Thoracic aorta (tissue), 2 donors: ENCODE measurements at places on chromosomes 11 and 22.
A peak's percentile ranks its signal among the peaks of the same experiment; 100 is the strongest.

GRCh38 chr11:86372041-86372440, 2.6 kb upstream of the CCDC81 start:
- no peak for DNase-seq
- H3K4me1 ChIP-seq: no peaks in the 10 kb centered on the region
- H3K27me3 ChIP-seq: no peaks in the 10 kb centered on the region
- H3K4me3 ChIP-seq: no peak overlapping the region
- no peak overlapping the region for H3K27ac ChIP-seq

DNA sequence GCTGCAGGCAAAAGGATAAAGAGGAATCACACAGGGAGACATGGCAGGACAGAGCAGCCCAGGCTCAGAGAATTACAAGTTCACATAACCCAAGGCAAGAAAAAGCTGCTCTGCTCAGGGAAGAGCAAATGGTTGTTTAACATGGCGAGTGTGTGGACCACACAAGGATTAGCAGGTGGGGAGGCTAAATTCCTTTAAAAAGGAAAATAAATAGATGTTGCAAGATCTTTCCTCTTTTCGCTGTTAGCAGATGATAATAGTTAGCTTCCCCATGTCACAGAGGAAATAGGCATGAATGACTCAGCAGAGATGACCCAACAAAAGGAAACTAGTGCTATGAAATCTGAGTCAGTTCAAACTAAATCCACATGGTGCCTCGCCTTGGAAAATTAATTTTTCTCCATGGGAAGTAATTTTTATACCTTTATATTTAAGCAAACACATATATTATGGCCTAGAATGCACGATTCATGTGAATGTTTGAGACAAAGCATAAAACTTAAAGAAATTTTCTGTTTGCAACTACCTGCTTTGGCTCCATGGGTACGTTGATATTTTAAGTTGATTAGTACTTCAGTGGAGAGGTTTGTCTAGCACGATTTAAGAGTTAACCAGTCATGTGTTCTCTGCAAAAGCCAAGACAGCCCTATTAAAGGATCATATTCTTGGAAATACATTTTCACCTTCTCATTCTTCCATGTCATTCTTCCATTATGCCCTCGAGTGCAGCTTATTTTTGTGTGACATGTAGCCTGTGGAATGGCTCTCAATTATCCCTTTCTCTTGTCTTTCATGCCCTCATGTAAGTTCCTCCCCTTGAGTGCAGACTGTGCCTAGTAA, 38.5 kb upstream of the FJX1 start:
- no peak overlapping the region for H3K4me3 ChIP-seq
- H3K27me3 ChIP-seq: no peaks in the 10 kb centered on the region
- no peak overlapping the region for H3K27ac ChIP-seq
- H3K4me1 ChIP-seq: peaks cover 14% of the 10 kb centered on the region

GRCh38 chr11:79052544-79052943, 388.3 kb downstream of the TENM4 start:
- H3K27me3 ChIP-seq: no peaks in the 10 kb centered on the region
- H3K4me1 ChIP-seq: no peaks in the 10 kb centered on the region
- H3K27ac ChIP-seq: no peak overlapping the region
- no peak for DNase-seq

DNA sequence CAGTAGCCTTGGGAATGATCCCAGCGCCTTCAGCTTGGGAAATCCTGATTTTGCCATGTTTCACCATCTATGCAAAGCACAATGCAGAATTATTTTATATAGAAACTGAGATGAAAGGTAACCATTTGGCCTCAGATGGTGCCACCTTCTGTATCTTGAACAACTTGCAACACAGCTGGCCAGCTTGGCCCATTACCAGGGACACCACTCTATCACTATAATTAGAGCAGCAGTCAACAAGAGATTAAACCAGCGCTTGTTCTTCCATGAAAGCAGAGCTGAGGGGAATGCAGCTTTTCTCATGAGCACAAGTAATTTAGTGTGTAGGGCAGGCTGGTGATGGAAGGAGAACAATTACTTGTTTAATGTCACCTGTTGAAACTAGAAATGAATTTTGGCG, 6.7 kb upstream of the ZDHHC13 start:
- no peaks in the 10 kb centered on the region for H3K4me1 ChIP-seq
- no peak for DNase-seq

GRCh38 chr11:118224511-118225188, at the start of gene JAML:
Gene JAML (minus strand): TSS chr11:118225011. CDS start chr11:118214866, 10,145 bp downstream.
- DNase-seq: no peak
- H3K4me3 ChIP-seq: peak within 1 kb of the TSS; percentile 50
- no peak within 1 kb of the TSS for H3K27ac ChIP-seq
- no peaks in the 10 kb centered on the region for H3K4me1 ChIP-seq
- no peaks in the 10 kb centered on the region for H3K36me3 ChIP-seq

- H3K4me1 ChIP-seq: no peaks in the 10 kb centered on the region
- H3K27ac ChIP-seq: no peak overlapping the region
- DNase-seq: no peak
- H3K4me3 ChIP-seq: no peak overlapping the region
- no peaks in the 10 kb centered on the region for H3K27me3 ChIP-seq
These were observed 32.4 kb downstream of the MCAM start for GRCh38 chr11:119284344-119285157.

DNA sequence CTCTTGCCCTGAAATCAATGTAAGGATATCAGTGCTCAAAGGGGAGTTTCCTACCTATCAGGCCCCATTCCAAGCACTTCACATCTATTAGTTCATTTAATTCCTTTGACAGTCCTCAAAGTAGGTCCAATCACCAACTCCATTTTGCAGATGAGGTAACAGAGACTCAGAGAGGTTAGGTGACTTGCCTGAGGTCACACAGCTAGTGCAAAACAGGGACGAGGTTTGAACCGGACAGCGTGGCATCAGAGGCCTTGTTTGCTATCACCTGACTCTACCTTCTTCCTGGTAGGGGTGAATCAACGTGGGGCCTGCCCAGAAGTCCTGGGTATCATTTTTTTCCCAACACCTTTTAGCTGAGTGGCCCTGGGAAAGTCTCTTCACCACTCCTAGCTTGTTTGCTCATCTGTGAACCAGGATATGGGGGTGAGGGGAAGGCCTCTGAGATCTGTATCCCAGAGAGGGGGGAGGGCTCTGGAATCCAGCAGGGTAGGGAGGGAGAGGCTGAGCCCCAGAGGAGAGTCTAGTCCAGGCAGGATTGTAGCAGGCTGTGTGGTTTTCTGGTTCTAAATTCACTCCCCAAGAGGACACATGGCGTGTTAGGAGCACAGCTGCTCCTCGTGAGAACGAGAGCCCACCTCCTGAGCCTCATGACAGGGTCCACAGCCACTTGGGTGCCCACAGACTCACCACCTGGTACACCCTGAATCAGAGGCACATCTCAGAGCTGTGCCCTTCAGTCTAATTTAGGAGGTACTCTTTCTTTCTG, 174.7 kb downstream of the MN1 start:
- H3K4me3 ChIP-seq: no peak overlapping the region
- H3K27me3 ChIP-seq: no peaks in the 10 kb centered on the region
- DNase-seq: no peak
- H3K36me3 ChIP-seq: no peaks in the 10 kb centered on the region

GRCh38 chr11:17649261-17649660, 70.1 kb upstream of the MYOD1 start:
- no peaks in the 10 kb centered on the region for H3K4me1 ChIP-seq
- DNase-seq: no peak

- H3K27ac ChIP-seq: no peak overlapping the region
- H3K4me3 ChIP-seq: no peak overlapping the region
- no peak for DNase-seq
- no peaks in the 10 kb centered on the region for H3K36me3 ChIP-seq
These were observed 3.6 kb upstream of the TP53I11 start for GRCh38 chr11:44954051-44954906.

DNA sequence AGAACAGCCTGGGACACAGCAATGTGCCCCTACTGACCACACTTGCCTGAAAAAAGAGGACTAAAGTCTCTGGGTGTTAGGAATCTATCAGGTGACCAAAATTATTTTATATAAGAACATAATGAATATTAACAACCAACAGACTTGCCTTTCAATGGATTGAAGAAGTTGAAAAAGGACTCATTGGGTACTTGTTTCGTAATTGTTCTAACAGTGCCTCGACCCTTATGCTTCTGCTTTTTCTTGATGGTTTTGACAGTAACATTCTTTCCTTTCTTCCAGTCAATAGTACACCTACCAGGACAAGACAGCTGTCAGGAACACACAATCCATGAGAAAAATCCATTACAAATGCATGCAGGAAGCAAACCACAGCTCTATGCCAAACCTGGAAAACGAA, 29.0 kb upstream of the PHLDA2 start:
- H3K36me3 ChIP-seq: peaks cover 53% of the 10 kb centered on the region
- no peak overlapping the region for H3K4me3 ChIP-seq
- no peak overlapping the region for H3K27ac ChIP-seq
- H3K27me3 ChIP-seq: no peaks in the 10 kb centered on the region

GRCh38 chr11:104524254-104524653, 360.3 kb upstream of the PDGFD start:
- no peaks in the 10 kb centered on the region for H3K36me3 ChIP-seq
- H3K27ac ChIP-seq: no peak overlapping the region
- no peaks in the 10 kb centered on the region for H3K27me3 ChIP-seq

- H3K4me1 ChIP-seq: peaks cover 5% of the 10 kb centered on the region
- no peak overlapping the region for H3K4me3 ChIP-seq
- no peak for DNase-seq
- no peaks in the 10 kb centered on the region for H3K27me3 ChIP-seq
- no peak overlapping the region for H3K27ac ChIP-seq
- peaks cover 37% of the 10 kb centered on the region for H3K36me3 ChIP-seq
These were observed 4.5 kb downstream of the NDUFA6 start for GRCh38 chr22:42086051-42086450.

DNA sequence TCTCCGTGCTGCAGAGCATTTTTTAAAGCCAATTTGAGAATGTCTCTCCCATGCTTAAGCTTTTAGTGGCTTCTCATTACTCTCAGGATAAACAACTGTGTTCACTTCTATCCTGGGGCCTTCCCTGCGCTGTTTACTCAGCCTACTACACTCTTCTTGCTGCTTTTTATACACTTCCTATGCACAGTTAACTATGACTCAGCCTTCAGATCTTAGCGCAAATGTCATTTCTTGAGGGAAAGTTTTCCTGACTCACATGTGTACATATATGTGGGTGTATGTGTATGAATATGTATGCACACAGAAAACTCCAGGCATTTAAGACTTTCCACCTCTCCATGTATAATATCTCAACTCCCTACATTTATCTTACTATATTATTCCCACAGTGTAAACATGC, 9.8 kb downstream of the THAP12 start:
- H3K27ac ChIP-seq: no peak overlapping the region
- H3K27me3 ChIP-seq: no peaks in the 10 kb centered on the region
- peaks cover 41% of the 10 kb centered on the region for H3K4me1 ChIP-seq

DNA sequence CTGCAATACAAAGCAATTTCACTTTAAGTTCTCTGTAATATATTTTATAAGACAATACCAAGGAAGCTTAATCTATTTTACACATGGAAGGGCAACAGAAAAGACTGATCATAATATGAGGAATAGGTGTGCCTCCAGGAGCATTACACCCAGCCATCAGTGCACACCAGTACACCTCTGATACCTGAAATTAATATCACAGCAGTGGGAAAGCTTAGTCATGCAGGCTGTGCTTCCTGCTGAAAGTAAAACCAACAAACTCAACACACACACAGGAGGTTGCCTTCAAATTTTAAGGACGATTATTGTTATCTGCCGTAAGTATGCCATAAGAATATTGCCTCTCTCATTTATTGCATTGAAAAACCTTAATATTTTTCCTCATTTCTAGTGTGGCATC, 1119.1 kb upstream of the TENM4 start:
- H3K27ac ChIP-seq: no peak overlapping the region
- no peaks in the 10 kb centered on the region for H3K4me1 ChIP-seq
- no peaks in the 10 kb centered on the region for H3K36me3 ChIP-seq
- no peak overlapping the region for H3K4me3 ChIP-seq
- no peak for DNase-seq

GRCh38 chr11:18743365-18743764, 17.4 kb upstream of the IGSF22 start:
- no peaks in the 10 kb centered on the region for H3K4me1 ChIP-seq
- no peak overlapping the region for H3K4me3 ChIP-seq
- H3K27ac ChIP-seq: no peak overlapping the region
- H3K36me3 ChIP-seq: no peaks in the 10 kb centered on the region
- no peaks in the 10 kb centered on the region for H3K27me3 ChIP-seq
- DNase-seq: no peak

DNA sequence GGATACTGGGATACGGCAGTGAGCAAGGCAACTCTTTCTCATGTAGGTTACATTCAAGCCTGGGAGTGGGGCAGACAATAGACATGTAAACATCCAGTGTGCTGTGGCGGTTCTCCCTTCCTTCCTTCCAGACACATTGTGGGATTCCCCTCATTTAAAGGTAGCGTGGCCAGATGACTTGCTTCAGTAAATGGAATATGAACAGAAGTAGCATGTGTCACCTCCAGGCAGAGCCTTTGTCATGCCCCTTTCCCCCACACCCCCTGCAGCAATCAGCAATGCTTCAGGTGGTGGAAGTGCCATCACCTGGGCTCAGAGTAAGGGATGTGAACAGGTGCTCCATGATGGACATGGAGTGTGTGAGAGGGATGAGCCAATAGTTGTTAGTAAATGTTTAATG, 34.8 kb upstream of the TTC12 start:
- H3K27me3 ChIP-seq: no peaks in the 10 kb centered on the region
- no peaks in the 10 kb centered on the region for H3K36me3 ChIP-seq
- no peaks in the 10 kb centered on the region for H3K4me1 ChIP-seq
- DNase-seq: no peak
- H3K4me3 ChIP-seq: no peak overlapping the region

DNA sequence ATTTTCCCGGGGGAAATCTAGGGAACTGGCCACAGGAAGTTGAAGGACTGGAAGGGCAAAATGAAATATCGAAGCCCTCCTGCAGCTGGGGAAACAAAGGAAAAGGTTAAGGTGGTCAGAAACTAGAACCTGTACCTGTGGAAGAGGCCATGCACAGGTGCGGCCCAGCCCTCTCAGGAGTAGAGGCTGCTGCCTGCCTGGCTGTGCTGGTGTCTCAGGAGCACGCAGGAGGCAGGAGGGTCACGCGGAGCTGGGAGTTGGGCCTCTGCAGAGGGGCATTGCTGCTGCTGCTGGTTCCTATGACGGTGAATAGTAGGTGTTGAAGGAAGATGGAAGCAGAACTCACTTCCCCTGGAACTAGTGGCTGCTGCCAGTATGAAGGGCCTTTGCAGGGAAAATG, 425.7 kb downstream of the NTM start:
- no peak for DNase-seq
- no peak overlapping the region for H3K27ac ChIP-seq
- H3K36me3 ChIP-seq: no peaks in the 10 kb centered on the region
- H3K4me1 ChIP-seq: no peaks in the 10 kb centered on the region

DNA sequence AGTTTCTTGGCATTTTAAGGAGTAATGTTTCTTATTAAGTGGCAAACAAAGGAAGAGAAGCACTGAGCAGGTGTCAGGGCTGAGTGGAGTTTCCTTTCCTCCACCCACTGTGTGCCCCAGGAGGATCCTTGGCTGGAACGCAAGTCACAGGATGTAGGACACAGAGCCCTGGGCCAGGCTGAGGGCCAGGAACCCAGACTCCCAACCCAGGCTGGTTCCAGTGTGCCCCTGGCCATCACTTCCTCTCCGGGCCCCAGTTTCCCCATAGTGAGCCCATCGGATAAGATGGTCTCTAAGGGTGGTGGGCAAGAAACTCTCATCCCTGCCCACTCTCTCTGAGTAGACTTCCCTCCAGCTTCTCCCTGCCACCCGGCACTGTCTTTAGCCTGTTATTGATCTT, 45.3 kb downstream of the LMO1 start:
- no peaks in the 10 kb centered on the region for H3K4me1 ChIP-seq
- no peak overlapping the region for H3K4me3 ChIP-seq
- DNase-seq: no peak
- no peaks in the 10 kb centered on the region for H3K27me3 ChIP-seq
- no peaks in the 10 kb centered on the region for H3K36me3 ChIP-seq
